Karpas-422 (cell line): ENCODE measurements at places on chromosomes 2 and 18. TPM values are rescaled to one million over a fixed set of nuclear protein-coding genes. Genes with fewer than 3 reads are reported as not detected.

Gene CLIP4
- not detected in 2 replicates for total RNA-seq

Gene ANKRD30B
- not detected in 2 replicates for total RNA-seq

Gene DSG1
- total RNA-seq, result 16.2 and 20.7 TPM in 2 replicates

Gene CACNB4
- total RNA-seq, result 0.11 and 0.22 TPM in 2 replicates

Gene KRCC1
- total RNA-seq, result 42.5 and 63.6 TPM in 2 replicates

Gene ALPG
- not detected in 2 replicates for total RNA-seq

Gene SYT4
- not detected in 2 replicates for total RNA-seq

Gene MEP1B
- total RNA-seq, result not detected in 2 replicates

- no peak overlapping the region for H3K4me3 ChIP-seq
- H3K36me3 ChIP-seq, result 0 out of 2 replicates have a peak, but pooled peaks cover 4% of the 10 kb centered on the region
Measured at GRCh38 chr18:10003281-10003680, 89.5 kb downstream of the VAPA start.

DNA sequence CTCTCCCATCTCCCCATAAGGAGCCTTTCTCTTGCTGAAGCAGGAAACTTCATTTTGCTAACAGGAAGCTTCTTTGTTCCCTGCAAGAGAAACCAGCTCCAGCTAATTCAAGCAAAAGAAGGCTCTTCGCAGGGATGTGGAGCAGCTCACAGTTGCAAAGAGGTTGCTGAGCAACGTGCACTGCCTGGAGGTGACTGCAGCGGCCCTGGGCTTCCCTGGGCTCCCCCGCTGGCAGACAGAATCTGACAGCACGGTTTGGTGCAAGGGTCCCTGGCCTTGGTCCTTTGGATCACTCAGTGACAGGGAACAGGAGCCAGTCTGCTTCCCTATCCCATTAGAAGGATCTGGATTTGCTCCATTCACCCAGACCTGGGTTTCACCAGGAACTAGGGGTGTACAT is 25.8 kb downstream of the GPR55 start:
- peaks cover 52% of the 10 kb centered on the region for H3K4me1 ChIP-seq
- no peak overlapping the region for H3K4me3 ChIP-seq
- H3K27me3 ChIP-seq, result no peaks in the 10 kb centered on the region
- H3K36me3 ChIP-seq, result no peaks in the 10 kb centered on the region

DNA sequence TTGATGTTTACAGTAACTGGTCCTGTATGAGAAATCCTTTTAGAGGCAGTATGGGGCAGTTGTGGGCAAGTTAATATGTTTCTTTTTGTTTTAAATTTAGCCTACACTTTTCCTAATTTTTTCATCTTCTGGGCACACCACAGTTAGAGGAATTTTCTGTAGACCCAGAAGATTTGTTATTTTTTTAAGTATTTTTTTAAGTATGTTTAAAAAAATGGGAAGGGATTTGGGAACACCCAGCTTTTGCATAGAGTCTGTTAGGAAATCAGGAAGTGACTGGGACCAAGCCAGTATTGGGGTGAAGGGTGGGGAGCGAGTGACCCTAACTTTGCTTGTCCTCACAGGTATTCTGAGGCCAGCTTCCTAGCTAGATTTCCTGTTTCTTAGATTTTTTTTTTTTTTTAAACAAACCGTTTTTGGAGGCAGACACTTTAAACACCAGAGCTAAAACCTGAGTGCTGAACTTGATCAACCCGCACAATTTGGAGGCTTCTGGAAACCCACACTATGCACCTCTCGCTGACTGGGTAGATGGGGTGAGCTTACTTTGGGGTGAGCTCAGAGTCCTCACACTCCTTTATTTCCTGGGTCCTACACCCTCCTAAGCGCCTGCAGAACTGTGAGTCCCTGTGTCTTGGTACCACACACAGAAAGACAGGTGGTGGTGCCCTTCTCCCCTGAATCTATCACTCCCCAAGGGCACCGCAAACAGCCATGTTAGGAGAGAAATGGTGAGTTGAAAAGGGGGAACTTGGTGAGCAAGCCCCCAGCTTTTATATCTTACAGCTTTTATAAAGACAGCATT is 5.2 kb downstream of the GATA6 start:
- no peaks in the 10 kb centered on the region for H3K4me1 ChIP-seq
- DNase-seq, result no peak
- no peak overlapping the region for H3K4me3 ChIP-seq
- no peak overlapping the region for H3K27ac ChIP-seq
- no peaks in the 10 kb centered on the region for H3K36me3 ChIP-seq

DNA sequence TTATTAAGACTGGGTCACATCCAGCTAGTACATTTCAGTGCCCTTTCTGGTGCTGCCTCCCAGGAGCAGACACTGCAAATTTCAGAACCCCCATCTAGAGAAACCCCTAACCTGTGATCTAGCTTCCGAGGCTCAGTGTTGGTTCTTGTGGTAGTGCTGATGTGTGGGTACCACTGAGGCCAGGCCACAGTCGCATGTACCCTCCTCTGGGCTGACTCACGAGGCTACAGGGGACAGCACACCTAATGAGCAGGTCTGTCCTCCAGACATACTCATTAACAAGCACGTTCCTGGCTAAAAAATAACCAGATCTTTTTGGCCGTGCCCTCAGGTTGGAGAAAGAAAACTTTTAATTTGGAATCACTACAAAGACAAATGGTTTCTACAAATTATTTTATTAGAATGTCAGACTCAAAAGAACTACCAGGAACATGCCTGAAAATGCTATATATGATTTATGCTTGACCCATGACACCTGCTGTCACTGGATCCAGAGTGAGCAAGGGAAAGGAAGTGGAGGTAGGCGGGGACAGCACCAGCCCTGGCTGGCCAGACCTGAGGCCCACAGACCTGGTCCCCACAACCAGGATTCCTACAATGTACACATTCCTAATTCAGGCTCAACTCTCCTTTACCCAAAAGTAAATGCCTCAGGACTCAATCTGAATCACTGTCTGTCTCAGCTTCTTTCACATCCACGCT is 8.5 kb downstream of the CIAO1 start:
- no peak overlapping the region for H3K27ac ChIP-seq
- DNase-seq, result no peak
- no peak overlapping the region for H3K4me3 ChIP-seq
- H3K4me1 ChIP-seq, result no peaks in the 10 kb centered on the region
- H3K36me3 ChIP-seq, result peaks cover 48% of the 10 kb centered on the region
- H3K27me3 ChIP-seq, result no peaks in the 10 kb centered on the region

DNA sequence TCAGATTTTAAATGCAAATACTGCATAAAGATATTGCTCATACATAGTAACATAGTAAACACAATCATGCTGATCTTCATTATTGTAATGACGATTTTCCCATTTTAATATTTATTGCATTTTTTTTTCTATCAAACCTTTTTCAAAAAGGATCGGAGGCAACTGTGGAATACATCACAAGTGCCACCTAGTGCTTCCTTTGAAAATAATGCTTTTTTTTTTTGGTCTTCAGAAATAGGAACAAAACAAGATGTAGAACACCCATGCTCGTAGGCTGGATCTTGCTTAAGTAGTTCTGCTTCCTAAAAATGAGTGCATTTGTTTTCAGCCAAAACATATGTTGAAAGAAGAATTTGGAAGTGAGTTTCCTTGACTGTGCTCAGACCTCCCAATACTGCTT is 35.7 kb upstream of the GPR155 start:
- H3K4me1 ChIP-seq, result no peaks in the 10 kb centered on the region
- no peak overlapping the region for H3K27ac ChIP-seq
- H3K4me3 ChIP-seq, result no peak overlapping the region

- no peak overlapping the region for H3K27ac ChIP-seq
- no peaks in the 10 kb centered on the region for H3K4me1 ChIP-seq
- no peak for DNase-seq
- H3K36me3 ChIP-seq, result no peaks in the 10 kb centered on the region
- H3K27me3 ChIP-seq, result no peaks in the 10 kb centered on the region
Measured at GRCh38 chr2:63444565-63445288, 143.6 kb downstream of the WDPCP start.

GRCh38 chr2:182845794-182846417 is 20.5 kb downstream of the FRZB start:
- no peaks in the 10 kb centered on the region for H3K27me3 ChIP-seq
- no peaks in the 10 kb centered on the region for H3K4me1 ChIP-seq
- H3K36me3 ChIP-seq, result no peaks in the 10 kb centered on the region
- H3K27ac ChIP-seq, result no peak overlapping the region
